ENCODE measurements at places on chromosomes 5 and 9.

GRCh38 chr9:133420392-133420827, 1.8 kb upstream of the ADAMTS13 start:
- no peak for DNase-seq

DNA sequence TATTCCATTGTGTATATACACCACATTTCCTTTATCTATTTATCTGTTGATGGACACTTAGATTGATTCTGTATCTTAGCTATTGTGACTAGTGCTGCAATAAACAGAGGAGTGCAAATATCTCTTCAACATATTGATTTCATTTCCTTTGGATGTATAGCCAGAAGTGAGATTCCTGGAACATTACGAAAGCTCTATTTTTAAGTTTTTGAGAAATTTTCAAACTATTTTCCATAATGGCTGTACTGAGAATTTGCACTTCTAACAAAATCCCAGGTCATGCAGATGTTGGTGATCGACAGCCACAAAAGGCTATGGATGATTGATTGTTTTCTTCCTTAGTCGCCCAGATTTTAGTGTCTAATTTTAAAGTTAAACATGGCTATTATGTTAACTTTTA, 132.7 kb upstream of the MTAP start:
- DNase-seq = no peak

- no peak for DNase-seq
Observed at GRCh38 chr5:150156027-150156368, 353 bp upstream of the PDGFRB start.

DNA sequence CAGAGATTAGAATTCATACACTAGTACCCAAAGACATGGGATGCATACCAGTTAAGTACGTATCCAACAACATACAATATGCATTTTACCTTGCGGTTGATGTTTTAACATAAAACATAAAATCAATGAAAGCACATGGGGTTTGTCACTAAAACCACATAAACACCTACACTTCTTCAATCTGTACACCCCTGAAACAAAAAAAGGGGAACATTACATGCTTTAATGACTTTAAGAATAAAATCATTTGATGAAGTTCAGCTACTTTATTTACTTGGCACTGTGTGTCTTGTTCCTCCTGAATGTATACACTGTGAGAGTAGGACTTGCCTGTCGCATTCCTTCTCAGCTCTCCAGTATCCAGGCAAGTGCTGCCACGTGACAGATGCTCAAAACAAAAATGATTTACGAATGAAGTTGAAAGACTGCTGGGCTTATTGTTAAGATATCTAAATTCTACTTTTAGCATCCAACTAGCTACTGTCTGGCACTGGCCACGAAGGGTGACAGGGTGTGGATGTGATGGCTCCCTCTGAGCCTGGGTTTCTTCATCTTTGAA, 21.0 kb downstream of the TNFSF15 start:
- no peak for DNase-seq

DNA sequence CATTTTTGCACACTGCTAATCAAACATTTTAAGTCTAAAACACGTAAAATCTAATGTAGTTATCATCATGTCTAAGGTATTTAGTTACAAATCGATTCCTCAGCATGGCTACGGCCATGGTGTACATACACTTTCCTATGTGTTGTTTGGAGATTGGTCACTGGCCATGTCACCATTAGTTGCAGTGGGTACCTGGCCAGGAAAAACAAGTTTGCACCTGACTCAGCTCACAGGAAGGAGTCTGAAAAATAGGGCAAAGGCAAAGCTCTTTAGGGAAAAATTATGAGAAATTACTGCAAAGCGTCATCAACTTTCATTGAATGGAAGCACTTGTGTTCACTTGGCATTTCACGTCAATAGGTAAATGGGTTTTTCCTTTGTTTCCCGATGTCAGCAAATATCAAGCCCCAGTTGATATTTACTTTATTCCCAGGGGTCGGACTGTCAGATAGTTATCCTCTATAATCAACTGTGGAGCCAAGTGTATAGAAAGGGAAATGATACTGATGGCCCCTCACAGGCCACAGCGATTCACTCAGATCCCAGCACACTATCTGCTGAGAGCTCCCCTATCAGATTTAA, 626.0 kb upstream of the ADAMTS16 start:
- DNase-seq = no peak

DNA sequence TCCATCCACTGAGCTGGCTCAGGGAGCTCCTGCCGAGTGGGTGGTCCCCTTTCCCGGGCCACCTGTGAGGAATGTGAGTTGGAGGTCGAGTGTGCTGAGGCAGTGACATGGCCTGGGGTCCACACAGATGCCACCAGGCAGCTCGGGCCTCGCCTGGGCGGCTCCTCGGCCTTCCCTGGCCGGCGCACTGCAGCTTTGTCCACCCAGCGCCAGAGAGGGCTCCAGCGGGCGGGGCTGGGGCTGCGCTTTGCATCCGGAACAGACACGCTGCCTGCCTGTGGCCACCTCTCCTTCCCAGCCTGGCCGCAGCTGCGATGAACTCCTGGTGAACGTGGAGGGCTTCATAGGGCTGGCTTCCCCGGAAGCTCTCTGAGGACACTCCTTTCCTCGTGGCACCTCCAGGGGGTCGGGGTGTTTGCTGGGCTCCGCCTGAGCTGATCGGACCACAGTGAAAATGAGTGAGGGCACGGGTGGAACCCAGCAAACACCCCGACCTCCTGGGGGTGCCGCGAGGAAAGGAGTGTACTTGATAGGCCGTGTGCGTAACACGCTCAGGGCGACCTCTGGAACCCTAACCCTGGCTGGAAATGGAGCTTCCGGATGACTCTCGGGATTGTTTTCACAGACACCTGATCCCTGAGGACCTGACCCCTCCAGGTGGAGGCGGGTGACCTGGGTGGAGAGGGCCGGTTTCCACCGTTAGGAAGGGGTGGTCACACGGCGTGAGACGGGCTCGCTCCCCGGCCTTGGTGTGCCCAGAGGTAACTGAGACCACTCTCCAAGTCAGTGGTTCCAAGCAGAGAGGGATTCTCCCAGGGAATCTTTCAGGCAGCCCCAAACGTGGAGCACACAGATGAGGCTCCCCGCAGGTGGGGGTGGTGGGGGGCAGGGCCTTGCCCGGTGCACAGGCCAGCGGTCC, 31.8 kb upstream of the RXRA start:
- no peak for DNase-seq

GRCh38 chr5:136563489-136563888, 198.1 kb upstream of the TRPC7 start:
- DNase-seq = no peak

DNA sequence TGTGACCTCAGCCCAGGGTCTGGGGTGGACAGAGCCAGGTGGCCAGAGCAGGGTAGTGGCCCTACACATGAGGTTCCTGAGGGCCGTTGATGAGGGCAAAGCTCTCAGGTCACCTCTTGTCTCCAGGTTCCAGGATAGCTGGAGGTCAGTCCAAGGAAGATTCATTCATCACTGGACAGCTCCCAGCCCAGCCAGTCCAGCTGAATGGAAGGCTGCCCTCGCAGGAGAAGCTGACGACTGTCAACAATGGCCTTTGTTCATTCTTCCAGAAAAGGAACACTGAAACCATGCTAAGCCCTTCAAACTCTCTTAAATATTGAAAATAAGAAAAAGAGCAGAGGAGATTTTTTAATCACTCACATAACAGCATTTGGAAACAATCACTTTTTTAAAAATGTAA, 169.7 kb upstream of the TBCA start:
- DNase-seq = no peak

DNA sequence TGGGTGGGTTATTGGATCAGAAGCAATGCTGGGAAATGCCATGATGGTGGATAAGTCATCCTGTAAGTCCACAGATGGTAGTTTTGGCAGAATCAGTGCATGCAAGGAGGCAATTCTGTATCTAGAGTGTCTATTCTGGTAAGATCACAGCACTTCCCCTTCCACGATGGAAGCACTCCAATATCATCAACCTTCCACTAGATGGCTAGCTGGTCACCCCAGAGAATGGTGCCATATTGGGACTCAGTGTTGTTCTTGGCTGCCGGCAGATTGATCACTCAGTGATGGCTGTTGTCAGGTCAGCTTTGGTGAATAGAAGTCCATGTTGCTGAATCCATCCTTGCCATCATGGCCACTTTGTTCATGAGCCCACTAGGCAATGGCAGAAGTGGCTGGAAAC, 553.5 kb downstream of the CSNK1G3 start:
- no peak for DNase-seq

GRCh38 chr9:89358985-89359384, 40.7 kb downstream of the SECISBP2 start:
- no peak for DNase-seq

DNA sequence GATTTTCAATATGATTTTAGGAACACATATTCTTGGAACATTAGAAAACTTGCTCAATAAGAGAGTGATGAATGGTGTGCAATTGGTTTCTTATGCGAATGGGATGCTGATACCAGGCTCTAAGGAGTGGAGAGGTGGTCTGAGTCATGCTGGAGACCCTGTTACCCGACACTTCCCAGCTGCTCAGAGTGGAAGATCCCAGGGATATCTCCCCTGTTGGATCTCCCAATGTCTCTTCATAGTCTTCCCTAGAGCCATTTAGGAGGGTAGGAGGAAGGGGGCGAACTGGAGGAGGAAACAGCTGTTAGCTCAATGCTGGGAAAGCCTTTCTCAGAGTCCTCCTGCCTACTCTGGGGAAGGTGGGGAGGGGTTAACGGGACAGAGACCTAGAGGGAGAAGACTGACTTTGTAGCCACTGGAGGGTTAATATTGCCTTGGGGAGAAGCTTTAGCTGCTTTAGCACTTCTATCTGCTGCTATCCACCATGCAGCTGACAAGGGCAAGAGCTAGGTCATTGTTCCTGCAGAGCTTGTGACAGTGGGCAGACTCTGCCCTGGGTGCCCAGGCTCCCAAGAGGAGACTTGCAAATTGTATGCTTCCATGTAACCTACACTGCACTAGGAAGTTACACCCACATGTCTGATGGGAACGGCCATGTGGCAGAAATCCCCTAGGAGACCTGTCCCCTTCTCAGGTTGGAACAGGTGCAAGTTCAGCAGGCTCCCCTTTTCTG, 301.0 kb downstream of the GADD45G start:
- no peak for DNase-seq

DNA sequence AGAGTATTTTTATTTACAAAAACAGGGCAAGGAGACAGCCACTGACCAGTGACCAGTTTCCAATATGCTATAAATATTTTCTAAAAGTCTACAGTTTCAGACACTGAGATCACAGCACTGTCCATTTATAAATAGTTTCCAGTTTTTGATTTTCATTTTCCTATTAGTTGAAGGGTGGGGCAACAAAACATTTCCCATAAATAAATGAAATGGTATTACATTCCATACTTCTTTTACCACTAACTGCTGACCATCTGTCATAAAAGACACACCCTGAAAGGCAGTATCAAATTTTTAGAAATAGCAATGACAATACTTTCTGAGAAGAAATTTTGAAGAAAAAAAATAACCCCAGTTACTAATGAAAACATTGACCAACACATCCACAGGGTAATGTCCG, 126.7 kb downstream of the ARSB start:
- DNase-seq = no peak

DNA sequence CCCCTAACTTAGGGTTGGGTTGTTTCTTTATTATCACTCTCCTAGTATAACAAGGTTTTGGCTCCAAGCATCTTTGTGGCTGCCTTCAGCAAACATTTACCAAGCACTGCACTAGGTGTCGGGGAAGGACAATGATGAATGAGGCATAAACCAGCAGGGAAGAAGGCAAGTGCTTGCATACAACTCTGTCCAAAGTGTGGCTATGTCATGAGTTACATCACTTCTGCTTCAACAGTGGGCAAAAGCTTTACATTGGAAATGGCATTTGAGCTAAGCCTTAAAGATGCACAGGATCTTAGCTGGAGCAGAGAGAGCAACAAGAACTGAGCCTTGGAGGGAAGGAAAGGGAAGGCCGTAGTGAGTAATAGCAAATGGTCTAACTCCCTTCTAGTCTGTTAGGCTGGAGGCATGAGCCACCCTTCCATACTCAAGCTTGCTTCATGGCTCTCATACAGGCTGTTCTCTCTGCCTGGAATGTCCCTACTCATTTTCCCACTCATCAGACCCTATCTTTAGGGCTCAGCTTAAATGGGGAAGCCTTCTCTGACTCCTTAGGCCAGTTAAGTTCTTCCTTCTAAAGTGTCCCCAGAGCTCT, 121.8 kb downstream of the SEMA6A start:
- no peak for DNase-seq

GRCh38 chr5:142864290-142865260, 94.4 kb downstream of the ARHGAP26 start:
- no peak for DNase-seq

- DNase-seq = no peak
Observed at GRCh38 chr5:53642061-53642460, 81.6 kb downstream of the NDUFS4 start.

DNA sequence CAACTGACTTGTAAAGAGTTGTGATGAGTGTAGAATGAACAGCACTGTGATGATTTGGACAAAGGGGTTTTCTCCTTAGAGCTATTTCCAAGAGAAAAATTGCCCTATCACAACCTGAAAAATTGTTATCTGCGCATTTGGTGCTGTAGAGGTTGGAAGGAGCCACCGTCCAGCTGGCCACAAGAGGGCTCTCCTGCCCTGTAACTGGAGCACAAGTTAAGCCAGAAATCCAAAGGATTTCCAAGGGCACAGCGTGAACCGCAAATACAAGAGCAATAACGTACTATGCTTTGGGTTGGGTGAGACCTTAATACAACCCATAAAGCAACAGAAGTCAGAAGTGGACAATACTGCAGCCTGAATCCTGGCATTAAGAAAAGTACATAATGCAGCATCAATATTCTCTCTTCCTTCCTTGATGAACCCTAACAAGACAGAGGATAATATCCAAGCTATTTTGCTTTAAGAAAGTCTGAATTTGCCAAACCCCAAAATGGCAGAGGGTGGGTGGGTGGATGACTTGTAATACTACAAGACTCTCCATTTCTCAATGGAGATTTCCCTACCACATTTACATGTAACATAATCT, 56.8 kb upstream of the SMIM32 start:
- DNase-seq = no peak

GRCh38 chr5:23024470-23024869, 171.3 kb upstream of the CDH12 start:
- no peak for DNase-seq

DNA sequence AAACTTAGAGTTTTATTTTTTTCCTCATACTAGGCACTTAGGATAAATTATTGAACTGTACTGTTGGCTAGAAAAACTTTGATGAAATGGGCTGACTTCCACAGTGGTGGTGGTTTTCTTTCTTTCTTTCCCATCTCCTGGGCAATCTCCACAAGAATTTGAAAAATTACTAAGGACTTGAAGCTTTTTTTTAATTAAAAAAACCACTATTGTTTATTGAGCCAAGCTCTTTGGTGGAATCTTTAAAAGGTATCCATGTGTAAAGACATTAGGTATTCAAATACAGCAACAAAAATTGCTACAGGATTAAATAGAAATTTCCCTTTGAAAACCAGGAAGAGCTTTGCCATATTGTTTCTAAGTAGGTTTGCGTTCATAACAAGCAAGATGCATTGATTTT, 14.1 kb downstream of the MARCHF6 start:
- no peak for DNase-seq

- DNase-seq = no peak
Observed at GRCh38 chr5:16742938-16743337, 126.1 kb upstream of the RETREG1 start.

Measured in KG1 (cell line).